ENCODE measurements at places on chromosomes 5 and 9.

DNA sequence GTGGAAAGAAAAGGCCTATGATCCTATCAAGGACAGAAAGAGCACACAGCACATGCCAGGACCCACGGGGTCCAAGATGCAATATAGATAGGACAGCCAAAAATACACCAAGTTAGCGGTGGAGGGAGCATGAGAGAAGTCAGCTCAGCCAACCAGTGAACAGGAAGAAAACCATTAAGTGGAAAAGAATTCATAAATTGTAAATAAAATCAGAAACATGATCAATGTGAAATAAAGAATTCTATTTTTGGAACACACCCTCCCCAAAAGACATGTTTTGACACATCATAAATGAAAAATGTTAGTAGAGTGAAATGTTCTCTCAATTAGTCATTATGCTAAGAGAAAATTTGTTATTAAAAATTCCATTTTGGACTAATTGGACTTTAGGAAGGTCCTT lies 35.6 kb downstream of the ATPSCKMT start:
- no peak for DNase-seq

DNA sequence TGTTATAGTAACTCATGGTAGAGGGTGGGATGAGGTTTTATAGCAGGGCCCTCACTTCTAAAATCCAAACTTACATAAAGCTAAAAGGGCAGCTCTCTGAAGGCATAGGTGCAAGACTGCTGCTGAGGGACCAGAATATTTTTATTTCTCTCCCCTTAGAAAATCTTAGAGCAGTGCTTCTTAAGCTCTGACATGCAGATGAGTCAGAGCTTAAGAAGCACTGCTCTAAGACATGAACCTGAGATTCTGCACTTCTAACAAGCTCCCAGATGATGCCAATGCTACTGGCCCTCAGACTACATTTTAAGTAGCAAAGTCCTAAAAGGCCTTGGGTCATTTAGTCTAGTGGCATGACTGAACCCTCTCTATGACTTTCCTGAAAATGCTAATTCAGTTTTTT lies 97.6 kb upstream of the SPRY4 start:
- no peak for DNase-seq

GRCh38 chr5:122835681-122836080 lies 9.7 kb upstream of the SNX24 start:
- DNase-seq, result no peak

DNA sequence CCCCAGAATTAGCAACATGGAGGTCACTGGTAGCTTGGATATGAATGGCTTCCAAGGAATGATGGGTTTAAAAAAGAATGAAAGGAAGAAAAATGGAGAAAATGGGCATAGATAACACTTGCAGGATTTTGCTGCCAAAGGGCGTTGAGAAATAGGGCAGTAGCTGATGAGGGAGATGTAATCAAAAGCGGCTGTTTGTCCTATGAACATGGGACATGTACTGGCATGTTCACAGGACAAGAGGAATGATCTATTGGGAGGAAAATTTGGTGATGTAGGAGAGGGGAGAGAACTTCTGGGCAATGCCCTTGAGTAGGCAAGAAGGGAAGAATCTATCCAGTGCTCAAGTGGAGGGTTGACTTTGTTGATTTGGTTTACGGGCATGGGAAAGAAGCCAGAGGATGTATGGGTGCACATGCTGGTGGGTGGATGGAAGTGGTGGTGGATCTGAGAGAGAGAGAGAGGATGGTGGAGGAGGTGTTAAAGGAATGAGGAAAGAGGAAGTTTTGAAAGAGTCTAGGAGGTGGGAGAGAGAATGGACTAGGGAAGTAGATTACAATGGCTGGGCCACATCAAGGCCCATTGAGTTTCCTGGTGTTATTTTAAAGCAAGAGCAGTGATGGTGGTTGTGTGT lies 115.1 kb upstream of the MVB12B start:
- DNase-seq, result no peak

DNA sequence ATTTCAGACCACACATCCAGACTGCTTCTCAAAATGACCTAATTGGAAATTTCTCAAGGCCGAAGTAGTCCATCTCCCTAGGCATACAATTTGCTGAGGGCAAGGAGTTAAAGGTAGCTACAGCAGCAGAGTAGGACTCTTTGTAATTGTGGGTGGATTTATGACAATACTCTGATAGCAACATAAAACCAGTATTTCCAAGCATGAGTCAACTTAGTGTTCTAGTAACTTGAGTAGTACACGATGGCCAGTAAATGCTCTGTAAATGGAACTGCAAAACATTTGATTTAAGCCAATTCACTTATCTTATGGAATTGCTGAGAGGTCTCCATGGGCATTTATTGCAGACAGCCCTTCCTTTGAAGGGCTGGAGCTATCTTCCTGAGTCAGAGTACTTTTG lies 352.2 kb downstream of the PLK2 start:
- no peak for DNase-seq

GRCh38 chr9:132163876-132164603 lies 2.2 kb downstream of the NTNG2 start:
- peak; percentile 34 for DNase-seq

DNA sequence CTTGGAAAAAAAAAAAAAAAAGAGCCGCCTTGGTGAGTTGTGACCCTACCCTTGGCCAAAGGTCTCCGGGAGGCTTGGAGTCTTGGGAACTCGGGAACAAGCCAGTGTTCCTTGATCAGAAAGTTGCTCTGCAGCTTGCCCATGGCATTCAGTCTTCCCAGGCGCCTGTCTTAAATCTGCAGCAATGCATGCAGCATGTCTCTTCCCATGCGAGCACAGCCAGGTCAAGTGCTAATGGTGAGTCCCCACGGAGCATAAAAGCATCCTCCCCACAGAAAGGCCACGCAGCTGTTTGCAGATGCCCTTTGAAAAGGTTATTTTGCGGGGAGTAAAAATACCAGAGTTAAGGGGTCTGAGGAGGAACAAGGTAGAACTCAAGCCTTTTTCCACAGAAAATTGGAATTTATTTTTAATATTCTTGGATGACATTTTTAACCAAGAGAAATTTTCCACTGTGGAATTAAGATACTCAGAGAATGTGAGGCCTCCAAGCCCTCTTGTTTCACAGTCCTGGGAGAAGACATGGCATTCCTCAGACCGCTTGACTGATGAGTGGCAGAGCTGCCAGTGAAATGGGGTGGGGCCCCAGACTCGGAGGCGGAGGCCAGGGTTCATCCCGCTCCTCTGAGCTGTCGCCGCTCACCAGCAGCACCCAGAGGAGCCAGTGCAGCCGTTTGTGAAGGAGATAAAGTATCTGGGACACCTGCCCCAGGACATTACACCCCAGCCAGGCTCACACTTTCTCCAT lies 81.6 kb downstream of the CYFIP2 start:
- DNase-seq, result no peak

GRCh38 chr9:132846109-132846917 lies 31.8 kb downstream of the AK8 start:
- no peak for DNase-seq

DNA sequence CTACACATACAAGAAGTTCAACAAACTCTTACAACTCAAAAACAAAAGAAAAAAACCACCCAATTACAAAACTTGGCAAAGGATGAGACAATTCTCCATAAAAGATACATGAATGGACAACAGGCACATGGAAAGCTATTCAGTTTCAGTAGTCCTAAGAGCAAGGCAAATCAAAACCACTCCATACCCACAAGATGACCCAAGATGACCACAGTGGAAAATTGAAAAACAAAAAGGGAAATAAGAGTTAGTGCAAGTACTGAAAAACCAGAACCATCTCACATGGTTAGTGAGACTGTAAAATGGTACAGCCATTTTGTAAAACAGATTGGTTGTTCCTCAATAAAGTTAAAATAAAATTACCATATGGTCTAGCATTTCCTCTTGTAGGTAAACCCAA lies 287.1 kb upstream of the CDH9 start:
- DNase-seq, result no peak

GRCh38 chr5:101431201-101431600 lies 528.1 kb upstream of the ST8SIA4 start:
- no peak for DNase-seq

GRCh38 chr5:92455011-92455410 lies 1071.9 kb upstream of the ARRDC3 start:
- no peak for DNase-seq

DNA sequence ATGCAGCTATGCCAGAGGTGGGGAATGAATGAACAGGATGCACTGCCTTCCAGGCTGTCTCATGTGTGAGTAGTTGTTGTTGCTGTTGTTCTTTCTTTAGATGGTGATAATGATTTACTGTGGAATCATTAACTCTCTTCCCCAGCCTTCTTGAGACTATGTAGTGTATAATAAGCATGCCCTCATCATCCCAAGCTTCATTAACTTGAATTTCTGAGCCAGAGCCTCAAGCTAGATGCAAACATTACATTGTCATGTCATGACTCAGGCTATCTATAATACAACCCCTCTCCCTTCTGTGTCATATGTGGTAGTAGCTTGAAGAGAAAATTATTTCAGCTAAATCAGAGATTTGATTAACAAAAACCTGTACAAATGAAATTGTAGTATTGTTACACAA lies 10.0 kb upstream of the ADAMTSL1 start:
- no peak for DNase-seq

- peak; percentile 82 for DNase-seq
These were observed 29.5 kb downstream of the TNIP1 start for GRCh38 chr5:151051066-151051930.

- DNase-seq, result no peak
These were observed 27.2 kb downstream of the PIK3R1 start for GRCh38 chr5:68242743-68243142.

GRCh38 chr9:130498918-130499698 lies 54.3 kb downstream of the ASS1 start:
- DNase-seq, result no peak

GRCh38 chr5:77663090-77663863 lies 24.8 kb upstream of the OTP start:
- DNase-seq, result no peak

GRCh38 chr9:19630760-19631159 lies 158.1 kb downstream of the SLC24A2 start:
- no peak for DNase-seq

GRCh38 chr5:120771202-120771601 lies 307.1 kb downstream of the PRR16 start:
- no peak for DNase-seq

DNA sequence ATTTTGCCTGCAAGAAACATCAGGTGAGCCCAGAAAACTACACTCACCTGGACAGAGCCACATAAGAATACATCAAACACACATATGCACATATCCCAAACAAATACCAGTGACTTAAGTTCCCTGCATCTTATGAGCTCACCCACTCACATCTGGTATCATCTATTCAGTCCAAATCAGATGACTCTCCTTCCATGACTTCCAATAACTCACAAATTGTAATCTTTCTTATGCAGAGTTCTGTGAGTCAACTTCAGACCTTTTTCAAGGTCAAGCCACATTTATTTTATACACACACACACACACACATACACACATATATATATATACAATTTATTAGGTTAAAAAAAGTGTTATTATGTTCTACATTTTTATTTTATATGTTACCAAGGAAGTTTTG lies 1711.9 kb upstream of the CDH9 start:
- DNase-seq, result no peak

GRCh38 chr5:121378046-121378445 lies 473.6 kb upstream of the FTMT start:
- no peak for DNase-seq

DNA sequence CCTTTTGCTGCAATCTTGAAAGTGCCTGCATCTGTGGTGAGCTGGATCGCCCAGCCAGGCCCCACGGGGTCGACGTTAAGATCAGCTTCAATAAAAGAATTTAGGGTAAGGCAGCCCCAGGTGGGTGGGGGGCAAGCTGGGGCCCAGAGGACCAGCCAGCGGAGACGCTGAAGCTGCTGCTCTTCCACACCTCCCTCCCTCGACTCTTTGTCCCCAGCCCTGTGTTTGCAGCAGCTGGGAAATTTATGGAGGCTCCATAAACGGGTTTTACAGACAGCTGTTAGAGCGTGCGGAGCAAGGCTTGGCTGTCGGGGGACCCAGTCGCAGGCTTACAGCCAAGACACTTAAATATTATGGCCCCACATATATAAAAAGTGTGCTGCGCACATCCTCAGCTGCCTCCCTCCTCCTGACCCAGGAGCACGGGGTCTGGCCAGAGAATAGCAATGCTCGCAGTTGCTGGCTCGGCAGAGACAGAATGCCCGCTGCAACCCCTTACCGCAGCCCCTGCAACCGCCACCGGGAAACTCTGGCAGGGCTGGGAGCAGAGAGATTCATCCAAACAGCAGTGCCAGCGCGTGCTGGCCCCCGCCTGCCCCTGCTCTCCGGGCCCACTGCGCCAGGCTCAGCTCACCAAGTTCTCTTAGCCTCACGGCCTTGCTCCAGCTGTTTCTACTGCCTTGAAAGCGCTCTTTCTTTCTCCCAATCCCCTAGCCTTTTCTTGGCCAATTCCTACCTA lies 28.4 kb upstream of the MVB12B start:
- peak; percentile 37 for DNase-seq

GRCh38 chr9:92980085-92980745 lies 32.9 kb downstream of the FGD3 start:
- no peak for DNase-seq

GRCh38 chr9:112115970-112116753 lies 58.9 kb downstream of the SUSD1 start:
- no peak for DNase-seq

DNA sequence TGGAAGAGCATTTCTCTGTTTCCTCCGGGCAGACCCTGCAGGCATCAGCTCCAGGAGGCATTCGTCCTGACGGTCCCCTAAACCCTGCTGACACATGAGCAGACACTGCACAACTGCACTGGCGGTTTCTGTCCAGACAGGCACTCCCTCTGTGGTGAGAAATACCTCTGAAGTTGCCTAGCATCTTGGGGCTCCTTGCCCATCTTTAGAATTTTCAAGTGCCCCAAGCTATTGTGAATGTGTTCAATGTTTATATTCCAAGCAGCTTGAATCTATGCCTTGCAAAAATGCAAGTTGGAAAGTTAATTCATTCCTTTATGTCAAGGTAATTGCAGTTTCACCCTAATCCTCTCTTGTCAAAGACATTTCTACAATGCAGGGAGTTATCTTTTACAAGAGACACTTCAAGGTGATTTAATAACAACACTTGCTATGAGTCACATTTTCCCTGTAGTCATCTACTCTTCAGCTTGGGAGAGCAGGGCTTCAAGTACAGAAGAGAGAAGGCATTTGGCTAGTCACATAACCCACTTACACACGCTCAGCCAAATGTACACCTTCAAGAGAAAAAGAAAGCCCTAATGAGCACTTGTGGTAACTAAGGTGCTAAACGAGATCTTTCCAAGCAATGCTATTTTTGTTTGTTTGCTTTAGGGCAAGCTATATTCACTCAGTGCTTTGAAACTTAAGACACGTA lies 302.5 kb downstream of the MLLT3 start:
- no peak for DNase-seq

DNA sequence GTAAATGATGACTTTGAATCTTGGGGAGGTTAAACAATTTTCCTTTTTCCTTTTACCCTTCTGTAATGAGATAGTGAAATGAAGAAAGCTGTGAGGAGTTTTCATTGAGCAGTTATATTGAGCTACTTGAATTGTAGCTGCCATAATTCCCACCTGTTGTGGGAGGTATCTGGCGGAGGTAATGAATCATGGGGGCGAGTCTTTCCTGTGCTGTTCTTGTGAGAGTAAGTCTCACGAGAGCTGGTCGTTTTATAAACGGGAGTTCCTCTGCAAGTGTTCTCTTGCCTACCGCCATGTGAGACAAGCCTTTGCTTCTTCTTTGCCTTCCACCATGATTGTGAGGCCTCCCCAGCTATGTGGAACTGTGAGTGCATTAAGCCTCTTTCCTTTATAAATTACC lies 258.4 kb downstream of the FER start:
- no peak for DNase-seq
